ENCODE measurements at places on chromosomes 4 and X.
A peak's percentile ranks its signal among the peaks of the same experiment; 100 is the strongest.

- DNase-seq, result no peak
Observed at GRCh38 chr4:29051381-29051965, 1668.7 kb upstream of the PCDH7 start.

GRCh38 chrX:65610481-65610880 lies 57.0 kb upstream of the MSN start:
- DNase-seq, result no peak

GRCh38 chr4:67198727-67199126 lies 346.6 kb downstream of the CENPC start:
- DNase-seq, result no peak

- no peak for DNase-seq
Observed at GRCh38 chrX:150967786-150968185, 15.3 kb upstream of the HMGB3 start.

DNA sequence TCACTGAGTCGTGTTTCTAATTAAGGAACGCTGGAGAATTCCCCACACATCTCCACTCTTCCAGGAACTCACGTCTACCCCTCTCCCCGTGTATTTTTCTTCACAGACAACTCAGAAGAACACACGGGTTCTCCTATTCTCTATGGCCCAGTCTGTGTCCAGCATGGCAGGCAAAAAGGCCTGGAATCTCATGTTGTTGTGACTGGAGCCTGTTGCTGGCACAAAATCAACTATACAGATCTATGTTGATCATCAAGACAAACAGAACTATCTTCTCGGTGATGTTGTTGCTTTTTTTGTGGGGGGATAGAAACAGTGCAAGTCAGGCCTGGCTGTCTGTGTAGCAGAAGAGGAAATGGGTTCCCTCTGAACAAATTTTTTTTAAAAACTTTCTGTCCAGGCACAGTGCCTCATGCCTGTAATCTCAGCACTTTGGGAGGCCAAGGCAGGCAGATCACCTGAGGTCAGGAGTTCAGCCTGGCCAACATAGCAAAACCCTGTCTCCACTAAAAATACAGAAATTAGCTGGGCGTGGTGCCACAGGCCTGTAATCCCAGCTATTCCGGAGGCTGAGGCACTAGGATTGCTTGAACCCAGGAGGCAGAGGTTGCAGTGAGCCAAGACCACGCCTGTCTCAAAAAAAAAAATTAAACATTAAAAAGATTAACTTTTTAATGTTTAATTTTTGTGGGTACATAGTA lies 50.5 kb upstream of the CBR4 start:
- no peak for DNase-seq

- DNase-seq, result no peak
Observed at GRCh38 chr4:82984459-82984858, 26.2 kb downstream of the LIN54 start.

GRCh38 chr4:56755901-56756300 lies 65.6 kb downstream of the SPINK2 start:
- DNase-seq, result no peak

DNA sequence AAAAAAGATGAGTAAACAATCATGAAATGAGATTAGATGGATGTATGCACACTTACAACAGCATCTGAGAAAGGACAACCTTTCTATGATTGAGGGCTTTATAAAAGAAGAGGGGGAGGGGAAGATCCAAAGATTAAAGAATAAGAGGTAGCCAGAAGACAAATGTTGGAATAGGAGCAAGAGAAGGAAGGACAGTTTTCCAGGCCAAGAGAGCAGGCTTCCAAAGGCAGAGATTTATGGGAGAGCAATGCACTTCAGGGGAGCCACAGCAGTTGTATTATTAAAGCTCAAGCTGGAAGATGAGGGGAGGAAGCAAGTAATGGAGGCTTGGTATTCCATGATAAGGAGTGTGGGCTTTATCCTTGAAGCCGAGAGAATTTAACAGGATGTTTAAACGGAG lies 110.3 kb upstream of the PTPN13 start:
- DNase-seq, result no peak

- DNase-seq, result no peak
Observed at GRCh38 chr4:18056030-18056429, 34.5 kb upstream of the LCORL start.

DNA sequence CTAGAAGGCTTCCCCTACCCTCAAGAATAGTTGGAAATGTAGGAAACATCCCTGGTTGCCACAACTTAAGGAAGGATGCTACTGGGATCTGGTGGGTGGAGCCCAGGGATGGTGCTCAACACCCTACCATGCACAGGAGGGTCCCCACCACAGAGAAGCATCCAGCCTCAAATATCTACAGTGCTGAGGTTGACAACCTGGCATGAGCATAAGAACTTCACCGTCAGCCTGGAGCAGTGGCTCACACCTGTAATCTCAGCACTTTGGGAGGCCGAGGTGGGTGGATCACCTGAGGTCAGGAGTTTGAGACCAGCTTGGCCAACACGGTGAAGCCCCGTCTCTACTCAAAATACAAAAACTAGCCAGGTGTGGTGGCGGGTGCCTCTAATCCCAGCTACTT lies 24.0 kb upstream of the ASMTL start:
- no peak for DNase-seq

GRCh38 chrX:13180807-13181206 lies 136.4 kb upstream of the FAM9C start:
- DNase-seq, result no peak

- DNase-seq, result no peak
Observed at GRCh38 chr4:146255463-146255862, 41.1 kb downstream of the REELD1 start.

GRCh38 chr4:53557669-53558064 lies 33.6 kb downstream of the LNX1 start:
- DNase-seq, result no peak

- DNase-seq, result no peak
Observed at GRCh38 chr4:48372272-48372671, 30.9 kb downstream of the SLAIN2 start.

DNA sequence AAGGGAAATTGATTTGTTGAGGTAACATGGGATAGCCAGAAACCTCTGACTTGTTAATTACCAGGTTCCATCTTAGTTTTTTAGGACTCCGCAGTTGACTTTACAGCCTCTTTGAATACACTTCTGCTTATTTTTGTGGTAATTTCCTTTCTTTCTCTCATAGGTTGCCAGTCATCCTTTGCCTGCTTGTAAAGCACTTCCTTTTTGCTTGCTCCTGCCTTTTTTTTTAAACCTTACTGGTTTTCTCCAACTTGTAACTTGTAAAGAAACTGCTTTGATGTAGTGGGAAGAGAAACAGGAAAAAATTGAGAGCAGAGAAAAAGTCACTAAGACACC lies 2.6 kb downstream of the PGK1 start:
- DNase-seq, result no peak

DNA sequence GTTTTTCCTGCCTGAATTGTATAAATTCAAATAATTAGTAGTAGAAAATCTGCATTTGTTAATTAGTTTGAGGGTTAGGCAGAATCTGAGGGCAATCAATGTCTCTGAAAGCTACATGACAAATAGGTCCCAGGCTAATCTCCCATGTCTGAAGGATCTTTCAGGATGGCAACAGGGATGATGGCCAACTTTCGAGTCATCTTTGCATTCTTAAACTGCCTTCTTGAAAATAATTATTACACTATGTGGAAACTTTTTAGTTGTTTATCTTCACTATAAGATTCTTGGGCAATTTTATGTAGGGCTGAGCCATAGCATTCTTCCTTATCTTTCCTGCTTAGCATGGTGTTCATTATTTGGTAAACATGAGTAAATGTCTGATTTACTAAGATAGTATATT lies 490.3 kb upstream of the EPHA5 start:
- DNase-seq, result no peak

DNA sequence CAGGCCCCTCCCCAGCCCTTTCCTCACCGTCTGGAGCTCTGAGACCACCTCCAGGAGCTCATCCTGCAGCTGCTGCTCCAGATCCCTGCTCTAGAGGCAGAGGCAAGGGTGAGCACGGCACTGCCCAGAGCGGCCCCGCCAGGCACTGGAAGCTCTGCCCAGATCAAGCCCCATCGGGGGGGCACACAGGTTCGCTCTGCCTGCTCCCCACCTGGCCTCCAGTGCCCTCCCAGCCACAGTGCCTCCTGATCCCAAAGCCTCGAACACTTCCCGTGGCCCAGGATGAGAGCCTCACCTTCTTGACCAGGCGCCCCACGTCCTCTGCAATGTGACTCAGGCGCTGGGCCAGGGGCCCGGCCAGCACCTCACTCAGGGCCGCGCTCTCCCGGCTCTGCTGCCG lies 5.0 kb downstream of the ARHGAP4 start:
- DNase-seq, result no peak

DNA sequence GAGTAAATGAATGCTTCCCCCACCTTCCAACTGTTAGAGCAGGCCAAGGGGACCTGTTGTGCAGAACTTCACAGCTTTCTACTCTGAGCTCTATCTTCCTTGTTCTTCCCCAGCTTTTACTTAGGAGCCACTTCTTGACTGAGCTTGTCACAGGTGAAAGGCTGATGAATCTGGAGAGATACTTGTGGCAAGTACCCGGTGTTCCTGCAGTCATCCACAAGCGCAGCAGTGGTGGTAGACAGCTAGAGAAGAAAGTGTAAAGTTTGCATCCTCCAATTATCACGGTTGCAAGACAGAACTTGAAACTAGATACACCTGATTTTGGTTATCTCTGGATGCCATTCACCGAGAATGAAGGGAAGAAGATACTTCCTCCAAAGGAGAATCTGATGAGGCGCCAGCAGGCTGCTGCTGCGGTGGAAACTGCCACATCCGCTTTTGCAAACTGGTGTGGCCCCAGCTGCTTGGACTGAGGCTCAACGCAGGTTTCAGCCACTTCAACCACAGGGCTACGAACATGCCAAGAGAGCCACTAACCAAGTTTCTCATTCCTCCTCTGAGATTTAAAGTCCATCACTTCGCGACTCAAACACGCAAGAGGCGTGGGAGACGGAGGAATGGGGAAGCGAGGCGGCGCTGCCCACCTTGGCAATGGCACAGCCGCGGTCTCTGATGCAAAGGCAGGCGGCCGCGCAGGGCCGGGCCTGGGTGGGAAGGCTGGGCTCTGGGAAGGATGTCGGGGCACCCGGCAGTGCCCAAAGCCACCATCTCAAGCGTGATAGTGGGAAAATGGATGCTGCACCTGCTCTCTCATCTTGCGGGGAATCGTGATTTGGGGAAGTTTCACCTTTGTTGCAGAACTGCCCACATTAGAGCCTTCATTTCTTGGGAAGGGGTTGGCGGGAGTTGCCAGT lies 1.3 kb upstream of the FHIP1A start:
- peak; percentile 40 for DNase-seq

GRCh38 chr4:112953262-112953661 lies 96.2 kb upstream of the ANK2 start:
- DNase-seq, result no peak

DNA sequence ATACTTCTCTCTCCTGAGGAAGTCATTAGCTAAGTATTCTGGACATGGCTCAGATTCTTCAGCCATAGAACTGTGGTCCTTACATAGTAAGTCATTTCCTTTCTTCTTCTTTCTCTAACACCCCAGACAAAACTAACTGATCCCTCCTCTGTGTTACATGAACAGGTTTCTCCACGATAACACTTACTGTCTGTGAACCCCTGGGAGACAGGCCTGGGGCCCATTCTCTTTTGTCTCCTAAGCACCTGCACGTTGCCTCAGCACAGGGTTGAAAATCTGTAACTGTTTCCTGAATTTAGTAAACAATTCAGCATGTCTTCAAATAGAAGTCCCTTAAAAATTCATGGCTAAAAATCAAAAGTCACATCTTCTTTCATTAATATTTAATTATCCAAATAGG lies 24.7 kb downstream of the APBB2 start:
- no peak for DNase-seq

- DNase-seq, result peak; percentile 19
Observed at GRCh38 chr4:127632420-127633403, at the start of gene INTU. Gene INTU (plus strand): TSS chr4:127632957. CDS start chr4:127633035, 78 bp downstream.

DNA sequence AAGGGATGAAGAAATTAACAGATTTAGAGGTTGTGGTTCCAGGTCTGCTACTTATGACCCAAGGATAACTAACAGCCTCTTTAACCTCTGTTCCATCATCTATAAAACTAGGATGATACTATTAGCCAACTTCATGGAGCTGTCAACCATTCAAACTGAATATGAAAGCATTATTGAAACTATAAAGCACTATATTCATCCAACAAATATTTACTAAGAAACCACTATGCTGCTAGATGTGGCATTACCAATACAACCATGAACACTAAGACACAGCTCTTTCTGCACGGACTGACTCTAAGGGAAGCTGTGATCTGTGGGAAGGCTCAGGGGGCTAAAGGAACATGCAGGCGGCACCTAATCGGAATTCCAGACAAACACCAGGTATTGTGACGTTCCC lies 66.0 kb downstream of the APBB2 start:
- DNase-seq, result no peak

GRCh38 chr4:138262469-138262868 lies 20.3 kb upstream of the SLC7A11 start:
- DNase-seq, result no peak
